ENCODE measurements at places on chromosomes 13 and 19. TPM values are rescaled to one million over a fixed set of nuclear protein-coding genes. Genes with fewer than 3 reads are reported as not detected.
A peak's percentile ranks its signal among the peaks of the same experiment; 100 is the strongest.

GRCh38 chr13:50679321-50679720, 164.2 kb downstream of the DLEU7 start:
- H3K27me3 ChIP-seq: peaks cover 6% of the 10 kb centered on the region
- H3K27ac ChIP-seq: no peak overlapping the region
- no peak for DNase-seq
- H3K4me3 ChIP-seq: no peak overlapping the region
- H3K36me3 ChIP-seq: peaks cover 4% of the 10 kb centered on the region

GRCh38 chr19:6868351-6868750, 19.0 kb upstream of the ADGRE1 start:
- H3K27me3 ChIP-seq: no peaks in the 10 kb centered on the region
- H3K4me3 ChIP-seq: no peak overlapping the region
- no peak for DNase-seq
- no peaks in the 10 kb centered on the region for H3K36me3 ChIP-seq

DNA sequence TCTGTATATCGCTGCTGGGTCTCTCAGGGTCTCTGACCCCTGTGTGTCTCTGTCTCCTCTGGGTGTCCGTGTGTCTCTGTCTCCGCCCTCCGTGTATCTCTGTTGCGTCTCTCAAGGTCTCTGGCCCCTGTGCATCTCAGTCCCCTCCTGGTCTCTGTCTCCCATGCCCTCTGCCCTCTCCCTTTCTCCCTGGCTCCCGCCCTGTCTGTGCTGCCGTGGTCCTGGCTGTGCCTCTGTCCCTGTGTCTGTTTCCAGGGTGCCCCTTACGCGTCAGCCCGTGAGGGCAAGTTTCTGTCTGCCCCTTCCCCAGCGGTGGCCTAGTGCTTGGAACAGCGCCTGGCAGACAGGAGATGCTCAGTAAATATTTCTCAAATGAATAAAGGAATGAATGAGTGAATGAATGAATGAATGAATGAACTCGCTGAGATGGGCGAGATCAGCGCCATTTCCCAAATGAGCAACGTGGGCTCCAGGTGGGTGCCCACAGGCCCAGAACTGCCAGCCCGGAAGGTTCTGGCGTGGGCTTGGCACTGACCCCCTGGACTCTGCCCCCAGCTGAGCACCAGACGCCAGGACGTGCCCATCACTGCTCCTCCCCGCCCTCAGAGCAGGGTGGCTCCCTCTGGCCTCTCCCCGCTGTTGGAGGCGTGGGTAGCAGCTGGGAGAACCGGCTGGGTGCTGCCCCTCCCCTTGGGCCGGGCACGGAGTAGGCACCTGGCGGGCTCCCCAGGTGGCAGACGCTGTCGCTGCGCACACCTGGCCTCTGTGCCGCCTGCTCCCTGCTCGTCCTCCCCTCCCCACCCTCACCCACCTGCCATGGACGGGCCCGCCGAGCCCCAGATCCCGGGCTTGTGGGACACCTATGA, at the start of gene SULT2B1:
Gene SULT2B1, plus strand, starts transcription at position 736 of the 866 bp plus-strand sequence. Its CDS starts 81 bp downstream, at position 817.
- no peaks in the 10 kb centered on the region for H3K27me3 ChIP-seq
- DNase-seq: no peak
- no peaks in the 10 kb centered on the region for H3K4me1 ChIP-seq
- no peak within 1 kb of the TSS for H3K27ac ChIP-seq
- H3K36me3 ChIP-seq: no peaks in the 10 kb centered on the region
- H3K4me3 ChIP-seq: no peak within 1 kb of the TSS

DNA sequence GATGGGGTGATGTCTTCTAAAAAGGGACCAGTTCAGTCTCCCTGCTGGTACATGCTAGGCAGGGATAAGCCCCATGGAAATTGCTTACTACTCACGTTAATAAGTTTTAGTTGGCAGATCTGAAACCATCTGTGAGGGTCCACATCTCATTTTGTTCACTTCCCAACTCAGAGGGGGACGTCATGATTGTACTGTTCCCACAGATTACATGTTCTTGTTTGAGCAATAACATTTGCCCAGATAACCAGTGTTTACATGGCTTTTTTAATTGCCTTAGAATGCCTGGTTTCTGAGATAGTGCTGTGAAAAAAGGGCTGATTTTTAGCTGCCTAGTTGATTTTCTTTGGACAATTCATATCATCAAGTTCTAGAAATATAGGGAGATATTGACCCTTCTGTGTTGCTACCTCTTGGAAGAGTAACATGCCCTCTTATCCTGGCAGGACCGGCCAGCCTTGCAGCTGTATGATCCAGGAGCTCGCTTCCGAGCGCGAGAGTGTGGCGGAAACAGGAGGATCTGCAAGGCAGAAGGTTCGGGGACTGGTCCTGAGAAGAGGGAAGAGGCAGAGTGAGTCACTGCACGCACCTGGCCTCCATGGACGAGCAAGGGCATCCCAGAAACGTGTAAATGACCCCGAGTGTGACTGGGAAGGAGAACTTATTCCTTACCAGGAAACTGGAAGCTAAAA, 9.8 kb upstream of the CHAMP1 start:
- H3K27me3 ChIP-seq: no peaks in the 10 kb centered on the region
- peaks cover 2% of the 10 kb centered on the region for H3K4me1 ChIP-seq
- no peak for DNase-seq
- no peak overlapping the region for H3K4me3 ChIP-seq

GRCh38 chr13:38687246-38688229, 661 bp downstream of the FREM2 start:
- H3K36me3 ChIP-seq: no peaks in the 10 kb centered on the region
- no peaks in the 10 kb centered on the region for H3K4me1 ChIP-seq
- no peak overlapping the region for H3K4me3 ChIP-seq
- H3K27me3 ChIP-seq: peaks cover 23% of the 10 kb centered on the region
- DNase-seq: no peak

GRCh38 chr19:7681340-7682174, 924 bp downstream of the TRAPPC5 start:
- peak; percentile 63 for DNase-seq
- H3K27me3 ChIP-seq: peaks cover 12% of the 10 kb centered on the region
- H3K27ac ChIP-seq: peak overlapping the region; percentile 85
- H3K36me3 ChIP-seq: no peaks in the 10 kb centered on the region
- peaks cover 41% of the 10 kb centered on the region for H3K4me1 ChIP-seq
- peak overlapping the region; percentile 95 for H3K4me3 ChIP-seq

DNA sequence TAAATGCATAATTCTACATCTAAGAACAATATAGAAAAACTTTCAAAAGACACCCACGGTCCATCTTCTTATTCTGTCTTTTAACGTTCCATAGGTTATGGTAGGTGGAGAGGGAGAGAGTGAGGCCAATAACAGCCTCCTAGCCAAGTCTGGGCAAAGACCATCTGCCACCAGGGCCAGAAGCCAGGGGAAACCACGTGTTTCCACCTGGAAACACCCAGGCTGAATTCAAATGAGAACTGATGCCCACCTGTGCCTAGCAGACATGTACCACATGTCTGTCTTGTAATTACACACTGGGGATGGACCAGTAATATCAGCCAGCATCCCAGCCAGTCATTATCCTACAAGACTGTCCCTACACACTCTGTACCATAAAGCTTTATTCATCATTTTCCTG, 1573.1 kb downstream of the EFNB2 start:
- H3K27ac ChIP-seq: no peak overlapping the region
- no peak for DNase-seq
- H3K36me3 ChIP-seq: no peaks in the 10 kb centered on the region

DNA sequence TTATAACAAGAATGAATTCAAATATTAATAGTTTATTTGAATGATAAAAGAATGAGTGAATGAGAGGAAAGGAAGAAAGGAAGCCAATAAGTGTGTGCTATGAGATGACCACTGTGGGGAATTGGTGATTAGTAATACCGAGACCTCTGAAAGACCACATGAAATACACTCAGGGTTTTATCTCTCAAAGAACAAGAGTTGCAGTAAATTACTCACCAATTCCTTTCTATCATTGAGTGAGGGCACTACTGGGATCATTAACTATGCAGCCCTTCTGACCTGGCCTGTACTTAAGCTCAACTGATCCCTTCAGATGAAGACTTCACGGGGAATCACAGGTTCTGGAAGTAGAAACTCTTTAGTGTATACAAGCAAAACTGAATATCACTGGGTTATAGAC, 1636.1 kb downstream of the SLITRK5 start:
- no peaks in the 10 kb centered on the region for H3K27me3 ChIP-seq
- no peak overlapping the region for H3K27ac ChIP-seq
- H3K4me1 ChIP-seq: no peaks in the 10 kb centered on the region
- H3K36me3 ChIP-seq: no peaks in the 10 kb centered on the region

GRCh38 chr13:109274188-109274821, 512.1 kb downstream of the IRS2 start:
- no peak overlapping the region for H3K27ac ChIP-seq
- no peaks in the 10 kb centered on the region for H3K27me3 ChIP-seq
- H3K36me3 ChIP-seq: no peaks in the 10 kb centered on the region
- no peak overlapping the region for H3K4me3 ChIP-seq

Gene IGSF23
- not detected for total RNA-seq

Gene ZNF888
- 3.7 TPM for total RNA-seq

All from T-helper 17 cell (primary cell).